ENCODE measurements at places on chromosomes 7 and 10.
A peak's percentile ranks its signal among the peaks of the same experiment; 100 is the strongest.

- no peak for DNase-seq
Measured at GRCh38 chr10:46094931-46095750, 49.1 kb upstream of the MSMB start.

DNA sequence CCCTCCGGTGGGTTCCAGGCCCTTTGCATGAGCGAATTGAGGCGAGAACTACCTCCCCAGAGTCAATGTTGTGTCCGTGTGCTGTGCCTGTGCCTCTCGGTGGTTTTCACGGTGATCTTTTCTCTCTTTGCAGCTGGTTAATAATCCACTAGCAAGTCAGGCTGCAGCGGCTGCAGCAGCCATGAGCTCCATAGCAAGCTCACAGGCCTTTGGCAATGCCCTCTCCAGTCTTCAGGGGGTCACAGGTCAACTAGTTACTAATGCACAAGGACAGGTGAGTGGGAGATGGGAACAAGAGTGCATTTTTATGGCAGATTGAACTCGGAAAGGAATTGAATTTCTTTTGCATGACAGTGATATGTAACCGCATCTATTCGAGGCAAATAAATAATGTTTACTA, 159.7 kb upstream of the YAE1 start:
- no peak for DNase-seq

GRCh38 chr7:102376964-102377466, 19.1 kb upstream of the PRKRIP1 start:
- no peak for DNase-seq

DNA sequence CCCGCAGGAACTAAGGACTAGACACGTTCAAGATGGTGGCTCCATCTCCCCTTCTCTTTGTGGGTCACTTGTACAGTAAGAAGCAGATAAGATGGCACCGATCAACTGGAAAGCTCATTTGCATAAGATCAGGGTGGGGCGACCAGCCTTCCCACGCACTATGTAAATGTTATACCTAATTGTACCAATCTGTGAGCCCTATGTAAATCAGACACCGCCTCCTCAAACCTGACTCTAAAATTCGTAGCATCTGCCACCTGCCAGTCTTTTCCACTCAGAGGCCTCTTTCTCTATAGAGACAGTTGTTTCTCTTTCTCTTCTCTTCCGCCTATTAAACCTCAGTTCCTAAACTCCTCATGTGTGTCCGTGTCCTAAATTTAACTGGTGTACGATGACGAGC, 324.5 kb downstream of the PHF14 start:
- DNase-seq, result no peak

DNA sequence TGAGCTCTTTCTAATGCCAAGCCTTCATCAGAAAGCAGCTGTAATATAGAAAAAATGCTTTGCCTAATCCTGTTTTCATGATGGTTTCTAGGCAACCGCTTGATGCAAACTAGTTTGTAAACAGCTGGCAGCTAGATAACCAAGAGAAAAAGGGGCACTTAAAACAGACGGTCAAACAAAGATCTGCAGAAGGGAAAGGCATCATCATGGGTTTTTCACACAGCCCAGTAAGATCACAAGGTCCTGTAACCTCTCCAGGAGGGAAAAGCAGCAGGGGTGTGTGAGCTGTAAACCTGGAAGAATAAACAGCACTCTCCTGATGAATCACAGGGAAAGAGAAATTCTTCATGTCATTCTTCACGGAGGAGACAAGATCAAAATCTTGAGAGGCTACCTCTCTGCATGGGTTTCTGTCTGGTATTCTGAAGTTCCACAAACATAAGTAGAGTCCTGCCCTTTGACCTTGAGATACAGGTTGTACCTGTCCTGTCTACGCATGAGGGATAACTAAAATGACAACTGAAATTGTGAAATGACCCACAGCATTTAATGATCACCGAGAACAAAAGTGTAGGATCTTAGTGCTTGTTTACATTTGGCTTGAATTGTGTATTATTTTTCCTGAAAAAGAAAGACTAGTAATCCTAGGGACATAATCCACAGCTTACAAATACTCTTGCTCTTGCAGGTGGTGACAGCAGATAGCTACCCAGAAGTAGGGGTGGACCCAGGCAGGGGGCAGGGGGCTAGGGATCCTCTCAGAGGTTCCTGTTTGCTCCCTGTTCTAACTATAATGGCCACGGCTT, 48.0 kb downstream of the CREB3L2 start:
- DNase-seq, result no peak

DNA sequence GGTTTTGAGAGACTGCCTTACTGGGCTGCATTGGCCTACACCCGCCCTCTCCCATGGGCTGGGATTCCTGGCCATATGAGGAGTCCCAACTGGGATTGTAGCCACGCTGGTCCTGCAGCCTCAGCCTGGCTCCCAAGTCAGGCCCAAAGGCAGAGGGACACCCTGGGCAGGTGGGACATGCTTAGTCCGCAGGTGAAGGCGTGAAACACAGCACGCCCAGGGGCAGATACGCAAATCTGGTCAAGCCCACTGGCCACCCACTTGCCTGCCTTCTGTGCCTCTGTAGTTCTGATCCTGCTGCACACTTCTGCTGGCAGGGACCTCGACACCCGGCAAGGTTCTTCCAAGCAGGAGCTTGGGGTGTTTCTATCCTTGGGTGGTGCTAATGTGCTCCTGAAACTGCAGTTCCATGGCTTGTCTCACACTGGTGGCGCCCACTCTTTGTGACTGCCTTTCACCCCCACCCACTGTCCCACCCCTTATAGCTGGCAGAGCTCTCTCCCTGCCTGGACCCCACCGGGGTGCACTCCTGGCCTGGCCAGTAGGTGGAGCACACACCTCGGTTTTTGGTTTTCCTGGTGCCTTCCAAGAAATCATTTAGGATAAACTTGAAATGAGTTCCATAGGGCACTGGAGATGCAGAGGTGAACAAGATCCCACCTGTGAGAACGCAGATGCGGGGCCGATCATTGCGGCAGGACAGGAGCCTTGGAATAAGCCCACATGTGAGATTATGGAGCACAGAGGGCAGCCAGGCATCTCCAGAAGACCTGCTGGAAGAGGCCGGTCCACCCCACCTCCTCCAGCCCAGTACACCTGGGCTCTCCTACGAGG, 47.9 kb downstream of the MKI67 start:
- DNase-seq, result peak; percentile 52

DNA sequence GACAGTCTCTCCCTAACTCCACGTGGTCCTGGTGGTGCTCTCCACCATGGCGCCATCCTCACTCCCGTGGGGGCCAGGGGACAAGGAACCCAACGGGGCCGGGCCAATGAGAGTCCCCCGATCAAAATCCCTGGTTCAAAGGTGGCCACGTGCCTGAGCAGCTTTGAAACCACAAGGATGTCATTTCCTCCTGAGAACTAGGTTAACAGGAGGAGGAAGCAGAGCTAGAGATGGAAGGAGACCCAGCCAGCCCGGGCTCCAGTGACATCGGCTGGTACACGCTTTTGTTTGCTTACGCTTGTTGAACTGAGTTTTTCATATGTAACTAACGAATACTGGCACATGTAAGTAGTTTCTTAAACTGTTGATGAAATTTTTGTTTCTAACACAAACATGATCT, 61.7 kb downstream of the PRPF18 start:
- no peak for DNase-seq

GRCh38 chr10:73932620-73933112, 21.7 kb downstream of the PLAU start:
- DNase-seq, result no peak

DNA sequence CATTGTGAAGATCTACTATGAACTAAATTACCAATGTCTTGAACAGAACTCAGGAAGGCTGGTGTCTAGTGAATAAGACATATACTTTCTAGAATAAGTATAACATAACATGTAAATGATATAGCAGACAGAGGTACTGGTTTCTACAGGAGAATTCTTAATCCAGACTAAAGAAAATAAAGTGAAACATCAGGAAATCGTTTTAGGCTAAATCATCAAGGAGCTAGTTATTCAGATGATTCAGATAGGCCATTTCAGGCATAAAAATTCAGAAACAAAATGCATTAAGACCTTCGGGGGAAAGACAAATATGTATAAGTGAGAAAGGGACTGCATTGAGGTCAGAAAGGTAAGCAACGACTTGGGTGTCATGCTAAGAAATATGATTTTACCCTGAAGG, 170.6 kb downstream of the LRRN3 start:
- DNase-seq, result no peak

DNA sequence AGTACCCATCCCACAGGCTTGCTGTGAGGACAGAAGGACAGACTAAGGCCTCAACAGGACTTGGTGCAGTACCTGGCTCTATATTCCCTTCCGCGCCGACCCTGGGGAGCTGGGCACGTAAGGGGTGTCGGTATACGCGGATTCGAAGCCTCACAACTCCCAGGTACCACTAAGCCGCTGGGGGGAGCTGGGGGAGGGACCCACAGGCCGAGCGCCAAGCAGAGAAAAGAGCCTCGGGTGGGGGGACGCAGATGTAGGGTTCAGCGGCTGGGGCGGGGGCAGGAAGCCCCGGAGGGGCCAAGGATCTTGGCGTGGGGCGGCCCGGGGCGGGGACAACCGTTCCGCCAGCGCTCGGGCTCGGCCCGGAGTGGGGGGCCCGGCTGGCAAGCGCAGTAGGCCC, 126.4 kb upstream of the ZNF746 start:
- DNase-seq, result no peak
